ENCODE measurements at places on chromosomes 7 and 10.

GRCh38 chr10:634256-634655 lies 55.2 kb downstream of the DIP2C start:
- no peak for DNase-seq

- no peak for DNase-seq
Measured at GRCh38 chr10:17144757-17145156, 15.1 kb upstream of the CUBN start.

- no peak for DNase-seq
Measured at GRCh38 chr10:68560943-68561864, 1.1 kb downstream of the TET1 start.

- no peak for DNase-seq
Measured at GRCh38 chr10:49225218-49225876, 37.2 kb upstream of the TMEM273 start.

GRCh38 chr7:76330261-76330660 lies 27.8 kb downstream of the HSPB1 start:
- DNase-seq = no peak

GRCh38 chr10:110852947-110853346 lies 18.8 kb upstream of the PDCD4 start:
- DNase-seq = no peak

GRCh38 chr7:155992538-155992937 lies 180.3 kb upstream of the SHH start:
- DNase-seq = no peak

DNA sequence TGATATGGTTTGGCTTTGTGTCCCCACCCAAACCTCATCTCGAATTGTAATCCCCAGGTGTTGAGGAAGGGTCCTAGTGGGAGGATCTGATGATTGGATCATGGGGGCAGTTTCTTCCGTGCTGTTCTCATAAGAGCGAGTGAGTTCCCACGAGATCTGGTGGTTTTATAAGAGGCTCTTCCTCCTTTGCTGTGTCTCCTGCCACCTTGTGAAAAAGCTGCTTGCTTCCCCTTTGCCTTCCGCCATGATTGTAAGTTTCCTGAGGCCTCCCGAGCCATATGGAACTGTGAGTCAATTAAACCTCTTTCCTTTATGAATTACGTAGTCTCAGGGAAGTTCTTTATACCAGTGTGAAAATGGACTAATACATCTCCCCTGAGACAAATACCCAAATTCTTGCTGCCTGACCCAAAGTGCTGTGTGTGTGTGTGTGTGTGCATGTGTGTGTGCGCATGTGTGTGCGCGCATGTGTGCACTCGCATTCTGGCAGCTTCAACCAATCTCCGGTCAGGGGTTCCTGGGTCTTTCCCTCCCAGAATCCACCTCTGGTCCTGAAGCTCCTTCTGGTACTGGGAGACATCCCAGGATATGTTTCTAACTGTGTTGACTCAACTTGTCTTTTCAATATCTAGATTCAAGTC lies 98.1 kb upstream of the LRRC4 start:
- no peak for DNase-seq

GRCh38 chr7:34091321-34091917 lies 186.1 kb downstream of the BMPER start:
- no peak for DNase-seq

DNA sequence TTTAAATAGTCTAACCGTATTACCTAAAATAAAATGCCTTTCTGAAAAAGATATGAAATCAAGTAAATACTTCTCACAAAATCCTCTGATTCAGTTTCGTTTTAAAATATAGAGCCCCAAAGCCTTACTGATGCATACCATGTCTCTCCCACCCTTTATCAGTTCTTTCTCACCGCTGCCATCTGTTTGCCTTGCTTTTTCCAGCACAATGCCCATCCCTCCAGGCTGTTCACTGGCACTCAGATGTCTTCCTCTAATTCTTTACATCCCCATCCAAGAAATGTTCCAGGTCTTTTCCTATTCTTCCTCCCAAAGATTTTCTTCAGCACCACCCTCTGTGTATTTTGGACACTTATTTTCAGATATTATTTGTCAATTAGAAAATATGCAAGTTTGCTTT lies 116.5 kb upstream of the LRRN3 start:
- no peak for DNase-seq

GRCh38 chr10:10482613-10483012 lies 535.1 kb upstream of the CELF2 start:
- DNase-seq = no peak

DNA sequence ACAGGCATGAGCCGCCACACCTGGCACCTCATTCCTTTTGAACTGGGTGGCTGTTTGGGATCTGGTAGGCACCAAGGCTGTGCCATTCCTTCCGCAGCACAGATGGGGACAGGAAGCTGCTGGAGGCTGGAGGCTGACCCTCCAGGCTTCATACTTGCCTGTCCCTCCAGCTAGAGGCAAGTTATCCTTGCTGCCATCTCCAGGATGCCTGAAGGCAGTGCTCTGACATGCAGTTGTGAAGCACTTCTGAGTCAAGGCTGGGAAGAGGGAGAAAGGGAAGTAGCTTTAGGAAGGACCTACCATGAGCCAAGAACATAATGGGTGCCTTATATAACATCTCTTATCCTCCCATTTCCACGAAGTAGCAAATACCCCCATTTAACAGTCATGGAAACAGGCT lies 9.5 kb downstream of the MARVELD1 start:
- DNase-seq = no peak

- no peak for DNase-seq
Measured at GRCh38 chr7:117963264-117964197, 90.3 kb upstream of the CTTNBP2 start.

DNA sequence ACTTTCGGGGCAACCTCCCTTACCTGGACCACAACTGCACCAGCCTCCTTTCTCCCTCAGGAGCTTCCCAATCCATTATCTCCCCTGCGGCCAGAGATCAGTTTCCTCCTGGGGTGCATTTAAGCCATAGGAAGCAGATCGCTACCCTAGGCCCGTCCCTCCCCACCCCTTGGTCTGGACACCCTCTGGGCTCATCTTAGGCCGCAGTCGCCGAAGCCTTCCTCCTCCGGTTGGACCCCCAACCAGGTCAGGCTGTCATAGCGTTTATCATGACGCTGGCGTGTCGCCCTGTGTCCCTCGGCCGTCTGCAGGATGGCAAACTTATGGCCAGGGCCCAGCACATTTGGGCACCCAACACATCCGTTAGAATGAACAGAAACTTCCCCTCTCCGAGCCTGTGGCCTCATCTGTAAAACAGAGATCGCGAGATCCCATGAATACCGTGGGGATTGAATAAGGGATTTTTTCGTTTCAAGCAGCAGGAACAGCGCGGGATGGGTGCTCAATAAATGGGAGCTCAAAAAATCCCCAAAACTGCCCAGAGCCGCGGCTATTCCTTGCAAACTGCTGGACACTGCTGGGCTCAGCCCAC lies 669 bp upstream of the AP5Z1 start:
- DNase-seq = no peak

GRCh38 chr7:20232848-20233247 lies 15.7 kb upstream of the MACC1 start:
- DNase-seq = no peak

DNA sequence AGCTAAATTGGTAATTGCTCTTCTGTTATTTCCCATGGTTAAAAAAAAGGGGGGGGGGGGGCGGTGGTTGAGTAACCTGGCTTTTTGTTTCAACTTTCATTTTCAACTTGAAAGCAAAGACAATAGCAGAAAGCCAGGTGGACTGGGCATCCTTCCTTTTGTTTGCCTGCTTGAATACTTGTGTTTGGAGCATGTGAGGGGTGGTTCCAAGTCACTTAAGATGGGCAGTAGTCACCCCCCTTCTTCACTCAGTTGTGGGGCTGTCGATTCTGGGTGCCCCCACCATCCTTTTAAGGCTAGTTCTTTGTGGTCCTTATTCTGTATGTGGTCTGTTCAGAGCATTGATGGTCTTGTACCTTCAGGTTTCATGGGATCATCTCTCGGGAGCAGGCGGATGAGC lies 165.6 kb upstream of the PRR15 start:
- DNase-seq = no peak

GRCh38 chr7:118239014-118239413 lies 14.5 kb downstream of the ANKRD7 start:
- no peak for DNase-seq

- DNase-seq = no peak
Measured at GRCh38 chr10:25285809-25286208, 111.0 kb downstream of the GPR158 start.

GRCh38 chr10:119724593-119725516 lies 995 bp upstream of the INPP5F start:
- DNase-seq = no peak

GRCh38 chr10:95572131-95572820 lies 11.1 kb upstream of the SORBS1 start:
- no peak for DNase-seq

DNA sequence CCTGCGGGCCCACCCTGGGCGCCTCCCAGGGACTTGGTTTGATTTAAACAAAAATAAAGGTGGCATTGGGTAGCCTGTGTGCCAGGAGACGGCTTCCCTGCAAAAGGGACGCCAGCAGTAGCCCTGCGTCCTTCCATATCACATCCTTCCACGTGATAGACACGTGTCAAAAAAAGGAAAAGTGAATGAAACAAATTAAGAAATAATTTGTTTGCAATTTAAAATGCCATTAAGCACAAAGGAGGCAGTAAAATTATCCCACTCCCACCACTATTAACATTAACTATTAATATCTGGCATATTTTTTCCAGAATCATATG lies 7.6 kb downstream of the TACR2 start:
- no peak for DNase-seq

DNA sequence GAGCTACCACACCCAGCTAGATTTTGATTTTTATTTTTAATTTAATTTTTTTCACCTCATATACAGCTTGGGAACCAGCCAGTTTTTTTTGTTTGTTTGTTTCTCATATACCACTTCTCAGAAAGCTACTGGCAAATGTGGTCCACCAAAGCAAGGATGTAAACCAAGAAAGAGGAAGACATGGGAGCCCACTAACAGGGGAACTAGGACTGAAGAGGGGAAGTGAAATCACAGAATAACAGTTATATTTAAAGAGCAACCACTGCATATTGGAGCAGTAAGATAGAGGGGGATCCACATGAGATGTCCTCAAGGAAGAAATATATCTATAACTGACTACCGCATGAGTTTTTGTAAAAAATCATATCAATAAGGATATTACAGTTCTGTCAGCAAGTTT lies 10.5 kb downstream of the CPVL start:
- no peak for DNase-seq

DNA sequence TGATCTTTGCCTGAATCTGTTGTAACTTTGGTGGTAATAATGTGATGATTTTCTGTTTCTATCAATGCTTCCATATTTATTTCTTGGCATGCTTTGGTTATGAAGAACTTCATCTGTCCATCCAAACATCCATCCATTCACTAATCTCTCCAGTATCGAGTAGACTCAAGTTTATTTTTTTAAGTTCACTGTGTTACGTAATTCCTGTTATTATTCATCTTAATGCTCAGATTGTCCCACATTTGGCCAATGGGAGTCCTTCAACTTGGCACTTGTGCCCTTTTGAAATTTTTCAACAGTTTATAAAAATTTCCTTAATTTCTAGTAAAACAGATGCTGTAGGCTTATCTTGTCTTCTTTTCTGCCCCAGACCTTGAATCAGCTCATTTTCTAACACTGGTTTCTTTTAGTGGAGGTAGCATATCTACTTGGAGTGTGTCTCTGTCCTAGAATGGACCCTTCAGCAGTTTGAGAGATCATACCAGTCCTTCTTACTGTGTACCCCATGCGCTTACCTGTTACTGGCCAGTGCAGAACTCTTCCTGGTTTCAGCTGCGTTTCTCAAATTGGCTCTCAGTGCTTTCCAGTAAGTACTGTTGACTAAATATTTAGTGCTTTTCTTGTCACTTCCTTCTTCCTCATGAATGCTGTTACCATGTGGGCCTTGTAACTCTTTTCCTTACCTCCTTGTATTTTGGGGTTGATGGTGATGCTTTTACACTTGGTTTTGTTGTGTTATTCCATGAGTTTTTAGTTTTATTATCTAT lies 100.8 kb downstream of the MLLT10 start:
- no peak for DNase-seq

GRCh38 chr7:96136600-96137239 lies 185.2 kb downstream of the SLC25A13 start:
- no peak for DNase-seq

GRCh38 chr7:47088329-47089067 lies 493.4 kb downstream of the TNS3 start:
- DNase-seq = no peak

- no peak for DNase-seq
Measured at GRCh38 chr10:132847856-132848255, 61.9 kb upstream of the NKX6-2 start.

- no peak for DNase-seq
Measured at GRCh38 chr10:120979435-120980278, 128.5 kb downstream of the WDR11 start.

GRCh38 chr7:88013981-88014380 lies 79.9 kb downstream of the ADAM22 start:
- no peak for DNase-seq

- DNase-seq = no peak
Measured at GRCh38 chr10:63491588-63492316, 26.0 kb upstream of the JMJD1C start.

DNA sequence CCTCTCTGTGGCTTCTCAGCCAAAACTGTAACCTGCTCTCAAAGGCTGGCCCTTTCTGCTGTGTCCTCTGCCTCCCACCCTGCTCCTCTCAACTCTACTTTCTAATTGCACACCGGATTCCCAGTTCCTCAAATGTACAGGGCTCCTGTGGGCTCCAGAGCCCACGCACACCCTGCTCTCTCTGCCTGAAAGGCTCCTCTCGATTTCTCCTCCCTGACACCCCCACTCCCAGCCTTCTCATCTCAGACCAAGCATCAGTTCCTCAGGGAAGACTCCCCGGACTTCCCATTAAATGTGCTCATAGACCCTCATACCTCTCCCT lies 111.7 kb upstream of the STEAP1B start:
- no peak for DNase-seq

GRCh38 chr10:88346144-88346977 lies 236.8 kb downstream of the RNLS start:
- DNase-seq = no peak

GRCh38 chr10:1241322-1241890 lies 185.2 kb downstream of the WDR37 start:
- DNase-seq = no peak

GRCh38 chr10:131770946-131771633 lies 129.7 kb upstream of the PPP2R2D start:
- DNase-seq = no peak

DNA sequence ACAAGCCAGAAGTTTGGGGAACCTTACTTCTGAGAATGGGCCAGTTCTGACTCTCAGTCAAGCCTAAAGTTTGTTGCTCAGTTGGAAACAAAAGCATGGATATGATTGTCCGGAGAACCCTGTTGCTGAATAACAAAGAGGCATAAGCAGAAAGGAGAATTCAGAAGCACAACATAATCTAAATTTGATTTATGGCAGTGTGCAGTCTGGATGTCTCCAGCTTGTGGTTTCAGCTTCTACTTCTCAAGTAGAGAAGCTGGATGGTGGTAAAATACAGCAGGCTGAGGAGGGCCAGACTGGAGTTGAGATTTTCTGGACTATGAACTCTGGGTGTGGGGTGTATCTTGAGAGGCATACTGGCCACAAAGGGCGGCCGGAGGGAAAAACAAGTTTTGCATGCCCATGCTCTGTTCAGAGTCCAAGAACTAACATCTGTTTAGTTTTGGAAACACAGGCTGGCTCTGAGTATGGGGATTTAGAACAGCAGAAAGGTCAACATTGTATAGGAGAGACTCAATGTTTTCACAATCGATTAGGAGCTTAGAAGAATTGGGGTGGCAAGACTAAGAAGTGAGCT lies 592.9 kb downstream of the CNTNAP2 start:
- no peak for DNase-seq

Data from stimulated activated CD8-positive, alpha-beta memory T cell treated with anti-CD3 and anti-CD28 coated beads, Interleukin-7, amount 100 ng/mL, for 1 hour (primary cell).